CD4-positive, CD25-positive, alpha-beta regulatory T cell (primary cell): ENCODE measurements at places on chromosomes 3 and 15.

- DNase-seq, result no peak
Measured at GRCh38 chr3:23701716-23702597, 103.8 kb upstream of the UBE2E1 start.

- DNase-seq, result no peak
Measured at GRCh38 chr15:65420975-65421359, 1.8 kb downstream of the IGDCC4 start.

DNA sequence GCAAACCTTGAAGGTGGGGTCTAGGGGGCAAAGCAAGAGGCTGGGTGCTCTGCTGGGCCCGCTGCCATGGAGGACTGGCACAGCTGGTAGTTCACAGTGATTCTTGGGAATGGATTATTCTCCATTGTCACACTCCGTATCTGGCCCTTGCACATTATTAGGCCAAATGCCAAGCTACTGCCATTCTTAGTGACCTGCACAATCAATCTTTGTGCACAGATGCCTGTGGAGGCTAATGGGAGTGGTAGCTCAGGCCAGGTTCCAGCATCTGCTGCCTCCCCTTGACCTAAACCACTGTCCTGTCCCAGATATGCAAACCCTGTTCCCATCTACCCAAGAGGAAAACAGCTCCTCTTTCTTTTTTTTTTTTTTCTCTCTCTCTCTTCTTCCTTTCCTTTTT lies 67.5 kb downstream of the TIPARP start:
- no peak for DNase-seq

GRCh38 chr3:144109944-144110343 lies 138.3 kb downstream of the DIPK2A start:
- DNase-seq, result no peak

- no peak for DNase-seq
Measured at GRCh38 chr3:63909431-63909830, 2.8 kb downstream of the SCAANT1 start.

- no peak for DNase-seq
Measured at GRCh38 chr3:86785386-86785785, 205.6 kb downstream of the VGLL3 start.
